ENCODE measurements at places on chromosomes 6 and 20.

GRCh38 chr20:18252597-18253451, 35.5 kb upstream of the ZNF133 start:
- no peak for DNase-seq

GRCh38 chr6:20870493-20870892, 336.2 kb downstream of the CDKAL1 start:
- no peak for DNase-seq

- DNase-seq: no peak
These were observed 16.1 kb downstream of the DYNLRB1 start for GRCh38 chr20:34532320-34532719.

DNA sequence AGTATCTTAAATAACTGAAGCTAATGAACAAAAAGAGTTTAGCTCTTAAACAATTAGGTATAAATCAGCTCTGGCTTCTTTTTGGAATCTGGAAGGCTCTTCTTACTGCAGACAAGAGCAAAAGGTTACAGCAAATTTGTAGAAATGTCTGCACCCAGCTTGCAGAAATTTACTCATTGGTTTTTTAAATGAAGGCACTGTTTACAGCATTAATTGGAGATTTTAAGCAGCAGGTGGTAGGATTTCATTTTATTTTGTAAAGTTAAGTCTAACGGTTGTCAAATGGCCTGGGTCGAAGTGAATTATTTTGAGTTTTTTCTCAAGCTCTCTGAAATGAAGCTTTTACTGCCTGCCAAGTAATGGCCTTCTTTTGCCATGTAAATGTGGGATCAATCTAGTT, 102.1 kb downstream of the NRSN1 start:
- DNase-seq: no peak

GRCh38 chr6:158849899-158850806, 31.0 kb upstream of the EZR start:
- DNase-seq: no peak

DNA sequence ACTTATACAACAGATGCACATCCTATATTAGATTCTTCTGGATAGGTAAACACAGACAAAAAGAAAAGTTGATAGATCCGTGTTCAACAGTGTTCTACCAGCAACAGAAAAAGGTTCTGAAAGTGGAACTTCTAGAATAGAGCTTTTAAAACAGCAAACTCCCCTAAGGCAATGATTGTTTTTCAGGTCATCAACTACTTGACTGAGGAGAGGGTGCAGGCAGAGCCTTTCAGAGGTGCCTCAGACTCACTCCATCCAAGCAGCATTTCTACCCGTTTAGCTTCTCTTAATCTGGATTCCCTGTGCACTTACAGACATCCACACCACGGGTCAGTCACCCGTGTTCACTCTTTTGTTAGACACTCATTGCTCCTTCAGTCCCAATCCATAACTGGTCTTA, 28.9 kb downstream of the FYN start:
- DNase-seq: no peak

- no peak for DNase-seq
These were observed 32.8 kb downstream of the DYNLT1 start for GRCh38 chr6:158611541-158612370.

DNA sequence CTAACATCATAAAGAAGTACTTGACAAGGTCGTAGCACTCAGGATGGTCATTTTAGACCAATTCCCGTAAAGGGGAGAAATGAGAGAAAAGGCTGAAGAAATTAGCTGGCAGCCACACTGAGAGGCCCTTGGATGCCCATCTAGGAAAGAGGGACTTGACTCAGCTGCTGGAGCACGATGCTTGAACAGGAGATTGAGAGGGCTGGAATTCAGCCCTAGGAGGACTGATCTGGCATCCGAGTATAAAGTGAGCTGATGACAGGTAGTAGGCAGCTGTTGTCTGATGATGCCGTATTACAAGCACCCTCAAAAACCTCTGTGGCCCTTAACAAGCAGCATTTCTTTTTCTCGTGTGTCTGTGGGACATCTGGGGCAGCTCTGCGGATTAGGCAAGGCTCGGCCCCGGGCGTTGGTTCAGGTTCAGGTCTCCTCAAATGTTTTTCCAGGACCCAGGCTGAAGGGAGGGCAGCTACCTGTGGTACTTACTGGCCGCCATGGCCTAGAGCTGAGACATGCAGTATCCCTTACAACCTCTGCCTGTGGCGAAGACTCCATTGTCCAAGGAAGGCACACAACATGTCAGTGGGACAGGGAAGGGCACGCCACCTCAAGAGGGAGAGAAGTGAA, 219.6 kb upstream of the SNX9 start:
- DNase-seq: no peak

GRCh38 chr20:40954521-40955165, 74.0 kb upstream of the TOP1 start:
- no peak for DNase-seq

DNA sequence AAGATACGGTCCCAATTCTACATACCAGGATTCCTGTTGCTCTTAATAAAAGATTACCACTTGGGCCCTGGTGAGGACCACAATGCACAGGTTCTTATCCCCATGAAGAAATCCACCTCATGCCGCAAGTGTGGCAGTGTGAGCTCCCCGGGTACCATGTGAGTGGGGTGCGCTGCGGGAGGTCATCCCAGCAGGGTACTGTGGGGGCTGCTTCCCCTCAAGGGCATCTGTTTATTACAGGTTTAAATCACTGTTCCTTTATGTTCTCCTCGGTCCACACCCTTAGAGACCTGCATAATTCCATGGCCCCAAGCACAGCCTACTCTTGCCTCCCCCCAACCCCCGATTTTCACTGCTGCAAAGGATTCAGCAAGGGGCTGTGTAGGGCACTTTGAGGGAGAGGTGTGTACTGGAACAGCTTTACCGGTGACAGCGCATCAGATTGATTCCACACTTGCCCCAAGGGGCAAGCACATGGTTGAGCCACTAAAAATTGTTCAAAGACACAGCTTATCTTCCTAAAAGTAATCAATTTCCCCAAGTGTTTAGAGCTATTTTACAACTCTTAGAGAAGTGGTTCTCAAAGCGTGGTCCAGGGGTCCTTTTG, 6.2 kb downstream of the DIDO1 start:
- DNase-seq: no peak

- DNase-seq: no peak
These were observed 43.1 kb downstream of the SLC17A5 start for GRCh38 chr6:73610444-73611275.

- DNase-seq: no peak
These were observed 49.4 kb downstream of the ANKRD60 start for GRCh38 chr20:58179083-58179431.

GRCh38 chr6:10719964-10720264, 3.0 kb upstream of the TMEM14C start:
- DNase-seq: no peak

GRCh38 chr6:34053721-34054120, 92.2 kb downstream of the GRM4 start:
- DNase-seq: peak; percentile 64

DNA sequence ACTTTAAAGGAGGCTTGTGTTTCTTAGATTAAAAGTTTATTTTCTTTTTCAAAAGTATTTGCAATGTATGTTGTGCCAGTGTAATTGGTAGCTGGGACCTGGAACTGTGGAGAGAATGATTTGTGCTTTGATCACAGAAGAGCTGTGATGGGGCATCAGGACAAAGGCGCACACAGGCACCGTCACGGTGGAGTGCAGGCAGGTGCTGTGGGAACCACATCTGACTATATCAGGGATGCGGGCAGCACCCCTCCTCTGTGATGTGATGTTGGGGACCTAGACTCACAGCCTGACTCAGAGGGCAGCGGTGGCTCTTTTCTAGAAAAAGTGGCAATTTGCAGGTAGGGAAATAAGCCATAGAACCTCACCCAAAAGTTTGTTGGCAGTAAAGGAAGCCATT, 34.5 kb downstream of the SYTL3 start:
- DNase-seq: no peak

DNA sequence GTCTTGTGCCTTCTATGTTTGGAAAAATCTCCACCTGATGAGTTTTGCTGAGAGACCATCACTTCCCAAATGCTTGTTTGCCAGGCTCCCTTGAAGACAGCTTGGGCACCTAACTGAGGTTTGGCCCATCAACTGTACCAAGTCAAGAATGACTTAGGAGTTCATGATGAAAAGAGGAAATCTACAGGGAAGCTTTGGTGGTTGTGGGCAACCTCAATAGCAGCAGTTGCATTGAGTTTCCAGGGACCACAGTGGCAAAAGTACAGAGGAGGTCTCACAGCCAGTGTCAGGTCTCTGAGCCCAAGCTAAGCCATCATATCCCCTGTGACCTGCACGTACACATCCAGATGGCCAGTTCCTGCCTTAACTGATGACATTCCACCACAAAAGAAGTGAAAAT, 49.7 kb upstream of the PHACTR1 start:
- no peak for DNase-seq

GRCh38 chr6:42257063-42257462, 39.4 kb upstream of the MRPS10 start:
- DNase-seq: no peak

DNA sequence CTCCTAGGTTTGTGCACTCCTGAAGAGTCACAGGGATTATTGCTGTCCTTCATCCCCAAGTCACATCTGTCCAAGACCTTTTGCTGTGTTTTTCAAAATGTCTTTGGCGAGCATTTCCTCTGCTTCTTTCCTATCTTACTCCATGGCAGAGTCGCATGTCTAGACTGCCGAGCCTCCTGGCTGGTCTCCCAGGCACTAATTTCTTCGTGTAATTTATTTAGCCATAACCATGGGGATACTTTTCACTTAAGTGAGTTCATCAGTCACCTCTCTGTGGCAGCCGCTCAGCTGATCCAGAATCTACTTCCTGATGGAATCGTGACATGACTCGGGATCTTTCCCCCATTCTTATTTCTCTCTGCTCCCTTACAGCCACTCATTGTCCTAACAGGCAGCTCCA, 25.8 kb downstream of the ADGRF5 start:
- DNase-seq: no peak

DNA sequence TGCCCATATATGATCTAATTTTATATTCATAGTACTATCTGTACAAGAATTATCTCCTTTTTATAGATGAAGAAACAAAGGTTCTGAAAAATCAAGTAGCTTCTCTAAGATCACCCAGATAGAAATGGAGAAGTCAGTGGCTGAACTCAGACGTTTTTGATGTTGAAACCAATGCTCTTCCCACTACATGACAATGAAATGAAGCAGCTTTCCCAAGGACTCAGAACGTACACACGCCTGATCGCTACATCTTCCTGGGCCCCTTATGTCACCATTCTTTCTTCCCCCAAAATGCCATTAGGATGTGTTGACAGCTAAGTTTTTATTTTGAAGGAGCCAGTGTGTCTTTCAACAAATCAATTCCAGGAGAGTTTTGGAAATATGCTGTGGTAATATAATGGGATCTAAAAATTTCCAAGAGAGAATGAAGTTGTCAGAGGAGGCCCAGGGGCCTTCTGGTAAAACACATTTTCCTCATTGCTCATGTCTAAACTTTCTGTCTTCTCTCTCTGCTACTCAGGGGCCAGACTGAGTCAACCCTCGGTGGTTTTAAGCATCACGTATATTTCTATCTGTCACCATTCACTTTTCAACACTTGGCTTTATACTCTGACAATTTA, 98.1 kb upstream of the COL21A1 start:
- DNase-seq: no peak

DNA sequence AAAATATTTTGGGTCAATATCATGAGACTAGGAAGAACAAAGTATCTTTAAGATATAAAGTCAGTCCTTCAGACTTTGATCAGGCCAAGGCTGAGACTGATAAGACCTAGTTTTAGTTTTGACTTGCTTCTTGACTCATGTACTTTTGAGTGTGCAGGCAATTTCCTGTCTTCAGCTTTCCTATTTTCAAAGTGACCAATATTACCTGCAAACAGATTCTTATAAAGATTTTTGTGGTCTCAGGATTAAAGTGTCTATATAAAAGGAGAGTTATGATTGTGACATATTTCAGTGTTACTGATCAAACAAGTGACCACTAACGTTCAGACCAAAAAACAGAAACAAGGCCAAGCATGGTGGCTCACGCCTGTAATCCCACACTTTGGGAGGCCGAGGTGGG, 36.0 kb upstream of the AKIRIN2 start:
- no peak for DNase-seq

DNA sequence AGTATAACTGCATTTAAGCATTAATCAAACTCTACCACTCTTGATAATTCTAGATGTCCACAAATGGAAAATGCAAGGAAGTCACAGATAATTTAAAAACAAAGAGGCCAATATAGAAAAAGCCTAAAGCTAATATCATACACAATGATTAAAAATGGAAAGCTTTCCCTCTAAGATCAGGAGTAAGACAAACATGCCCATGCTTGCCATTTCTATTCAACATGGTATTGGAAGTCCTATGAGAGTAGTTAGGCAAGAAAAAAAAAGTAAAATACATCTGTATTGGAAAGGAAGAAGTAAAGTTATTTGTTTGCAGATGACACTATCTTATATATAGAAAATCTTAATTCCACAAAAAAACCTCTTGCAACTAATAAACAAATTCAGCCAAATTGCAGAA, 164.6 kb upstream of the FERMT1 start:
- DNase-seq: no peak

GRCh38 chr6:106974336-106974998, at the start of gene CD24:
Gene CD24, minus strand, starts transcription at chr6:106974729. Its CDS starts 83 bp downstream, at chr6:106974646.
- DNase-seq: peak; percentile 26

GRCh38 chr6:167146135-167146534, 11.6 kb downstream of the GPR31 start:
- no peak for DNase-seq

DNA sequence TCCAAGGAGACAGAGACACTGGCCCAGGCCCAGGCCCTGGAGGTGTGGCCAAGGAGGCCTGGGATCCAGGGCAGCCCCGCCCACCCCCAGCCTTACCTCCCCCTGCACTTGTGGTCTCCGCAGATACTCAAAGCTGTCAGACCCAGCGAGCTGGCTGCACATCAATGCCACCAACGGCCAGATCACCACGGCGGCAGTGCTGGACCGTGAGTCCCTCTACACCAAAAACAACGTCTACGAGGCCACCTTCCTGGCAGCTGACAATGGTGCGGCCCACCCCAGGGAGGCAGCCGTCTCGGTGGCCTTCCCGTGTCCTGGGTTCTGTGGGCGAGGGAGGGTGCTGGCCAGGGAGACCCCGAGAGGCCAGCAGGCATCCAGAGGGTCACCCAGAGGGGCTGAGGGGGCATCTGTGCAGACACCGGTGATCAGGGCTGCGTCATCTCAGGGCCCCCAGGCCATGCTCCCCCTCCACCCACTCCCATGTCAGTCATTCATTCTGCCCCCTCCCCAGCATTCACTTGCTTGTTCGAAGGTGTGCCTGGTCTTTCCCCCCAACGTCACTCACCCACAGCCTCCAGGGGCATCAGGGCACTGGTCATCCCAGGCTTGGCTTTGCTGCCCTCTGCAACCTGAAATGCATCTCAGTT, 141.3 kb downstream of the TAF4 start:
- no peak for DNase-seq

- no peak for DNase-seq
These were observed 889 bp upstream of the FLOT1 start for GRCh38 chr6:30743099-30744053.

- DNase-seq: peak; percentile 92
These were observed 36.9 kb downstream of the HFE start for GRCh38 chr6:26123947-26124780.

- no peak for DNase-seq
These were observed 27.9 kb downstream of the BLTP3A start for GRCh38 chr6:34819571-34820480.
